GM18507 (cell line): ENCODE measurements at places on chromosomes 5 and 9.

DNA sequence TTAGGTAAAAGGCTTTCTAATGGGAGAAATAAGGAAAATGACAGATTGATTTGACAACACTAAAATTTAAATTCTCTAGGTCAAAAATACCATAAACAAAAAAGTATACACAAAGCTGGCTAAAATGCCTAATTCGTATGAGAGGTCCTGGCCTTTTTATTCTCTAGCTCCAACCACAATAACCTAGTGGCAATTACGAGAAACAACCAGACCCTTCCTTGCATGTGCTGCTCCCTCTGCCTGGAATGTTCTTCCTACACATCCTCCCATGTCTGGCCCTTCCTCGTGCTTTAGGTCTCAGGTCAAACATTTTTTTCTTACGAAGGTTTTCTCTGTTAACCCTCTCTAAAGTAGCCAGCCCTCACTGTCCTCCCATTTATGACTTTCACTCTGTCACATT, 176.4 kb upstream of the PLPPR1 start:
- DNase-seq = no peak

DNA sequence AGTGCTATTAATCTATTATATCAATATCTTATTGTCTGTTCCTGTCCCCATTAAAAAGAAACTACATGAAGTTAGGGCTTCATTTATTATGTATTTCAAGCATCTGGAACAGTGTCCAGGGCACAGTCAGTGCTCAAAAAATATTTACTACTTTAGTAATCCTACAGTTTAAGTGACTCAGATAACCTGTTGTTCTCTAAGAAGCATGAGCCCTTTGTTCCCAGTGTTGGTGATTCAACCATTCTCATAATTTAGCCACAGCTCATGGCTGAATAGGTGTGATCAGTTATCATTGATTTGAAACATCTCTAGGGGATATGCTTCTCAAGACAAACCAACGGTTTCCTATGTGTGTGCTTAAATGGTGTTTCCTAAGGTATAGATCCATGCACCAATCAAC, 292.7 kb downstream of the TMEM167A start:
- DNase-seq = no peak

DNA sequence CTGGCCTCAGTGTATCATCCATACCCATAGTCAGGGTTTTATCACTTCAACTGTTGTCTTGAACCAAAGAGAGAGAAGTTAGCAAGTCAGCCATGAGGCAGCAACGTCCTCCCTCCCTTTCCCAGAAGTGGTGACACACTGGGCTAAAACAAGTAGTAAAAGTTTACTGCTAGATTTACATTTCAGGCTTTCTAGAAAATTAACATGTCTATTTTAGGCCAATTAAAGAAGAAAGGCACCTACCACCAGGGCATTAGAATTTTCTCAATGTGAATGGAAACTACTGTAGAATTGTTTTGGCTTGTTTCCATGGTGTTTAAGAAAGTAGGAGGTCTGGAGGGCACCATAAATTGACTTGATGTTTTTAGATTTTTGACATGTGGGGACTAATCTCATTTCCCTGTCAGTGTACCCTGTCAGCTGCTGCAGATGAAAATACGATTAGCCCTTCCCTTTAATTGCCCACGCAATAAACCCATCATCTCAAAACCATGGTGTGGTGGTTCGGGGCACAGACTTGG, 121.8 kb upstream of the ELL2 start:
- no peak for DNase-seq

DNA sequence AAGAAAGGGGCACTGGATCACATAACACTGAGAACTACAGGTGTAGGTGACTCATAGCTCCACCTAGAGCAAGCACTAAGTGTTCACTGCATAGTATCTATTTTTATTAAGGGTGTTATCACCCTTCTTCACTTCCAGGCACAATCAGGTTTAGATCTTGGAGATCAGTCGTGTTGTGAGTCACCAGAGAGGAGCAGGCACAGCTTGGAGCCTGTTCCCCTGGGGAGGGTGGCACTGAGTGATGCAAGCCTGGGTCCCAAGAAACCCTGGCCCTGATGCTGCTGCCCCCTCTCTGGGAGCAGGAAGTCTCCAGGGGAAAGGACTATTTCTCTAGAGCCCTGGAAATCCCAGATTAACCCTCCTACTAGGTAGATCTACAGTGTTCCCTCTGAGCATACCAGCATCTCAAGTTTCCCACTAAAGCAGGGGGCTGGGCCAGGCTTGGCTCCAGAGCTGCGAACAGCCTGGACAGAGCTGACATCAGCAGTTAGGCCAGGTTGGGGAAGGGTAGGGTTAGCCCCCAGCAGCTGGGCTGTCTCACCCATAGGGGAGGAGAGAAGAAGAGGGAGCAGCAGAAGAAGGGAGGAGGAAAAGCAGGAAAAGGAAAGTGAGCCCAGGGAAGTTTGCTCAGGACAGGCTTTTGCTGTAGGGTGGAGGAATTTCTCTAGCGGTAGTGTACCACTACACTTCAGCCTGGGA, 28.1 kb upstream of the SPINK4 start:
- no peak for DNase-seq

DNA sequence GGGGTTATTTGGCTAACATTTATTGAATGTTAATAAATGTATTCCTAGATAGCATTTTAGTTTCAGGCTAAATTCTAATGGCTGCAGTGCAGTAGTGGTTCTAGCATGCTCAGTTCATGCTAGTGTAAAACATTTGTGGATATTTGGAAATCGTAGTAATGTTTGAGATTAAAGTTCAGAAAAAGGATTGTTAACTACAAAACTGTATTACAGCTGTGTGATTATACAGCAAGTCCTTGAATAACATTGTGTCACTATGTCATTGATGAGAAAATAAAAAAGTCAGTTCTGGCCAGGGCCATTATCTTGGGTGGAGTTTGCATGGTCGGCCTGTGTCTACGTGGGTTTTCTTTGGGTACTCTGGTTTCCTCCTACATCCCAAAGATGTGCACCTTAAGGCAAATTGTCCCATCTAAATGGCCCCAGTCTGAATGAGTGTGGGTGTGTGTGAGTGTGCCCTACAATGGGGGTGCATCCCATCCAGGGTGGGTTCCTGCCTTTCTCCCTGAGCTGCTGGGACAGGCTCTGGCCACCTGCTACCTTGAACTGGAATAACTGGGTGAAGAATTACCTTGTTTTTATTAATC, 8.8 kb downstream of the ZSWIM6 start:
- no peak for DNase-seq

DNA sequence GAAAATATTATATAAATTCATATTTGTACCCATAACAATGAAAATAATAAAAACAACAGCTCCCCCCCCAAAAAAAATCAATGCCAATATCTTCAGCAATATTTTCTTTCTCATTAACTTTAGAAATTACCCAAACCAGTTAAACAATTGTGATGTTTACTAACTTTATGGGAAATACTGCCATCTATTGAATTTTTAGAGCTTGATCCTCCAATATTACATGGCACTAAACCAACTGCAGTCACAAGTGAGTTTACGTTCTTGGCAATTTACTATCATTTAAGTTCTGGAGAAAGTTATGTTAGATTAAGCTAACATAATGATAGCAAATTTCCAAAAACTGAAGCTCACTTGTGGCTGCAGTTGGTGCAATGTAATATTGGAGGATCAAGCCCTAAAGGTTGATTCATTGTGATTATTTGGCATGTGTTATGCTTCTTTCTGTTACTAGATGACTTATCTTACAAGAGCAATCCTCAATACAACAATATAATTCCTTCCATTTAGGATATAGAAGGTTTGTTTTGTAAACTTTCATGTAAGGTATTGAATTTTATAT, 379.5 kb downstream of the CDH18 start:
- no peak for DNase-seq

GRCh38 chr5:140342287-140342686, 4.1 kb downstream of the HBEGF start:
- DNase-seq = peak; percentile 25

- DNase-seq = no peak
Measured at GRCh38 chr9:96004379-96004778, 128.9 kb downstream of the ERCC6L2 start.

- DNase-seq = no peak
Measured at GRCh38 chr5:172877466-172878260, 43.6 kb downstream of the ERGIC1 start.

- DNase-seq = no peak
Measured at GRCh38 chr5:107100121-107100520, 570.6 kb downstream of the EFNA5 start.

GRCh38 chr5:31362931-31363568, 168.8 kb downstream of the DROSHA start:
- DNase-seq = no peak

DNA sequence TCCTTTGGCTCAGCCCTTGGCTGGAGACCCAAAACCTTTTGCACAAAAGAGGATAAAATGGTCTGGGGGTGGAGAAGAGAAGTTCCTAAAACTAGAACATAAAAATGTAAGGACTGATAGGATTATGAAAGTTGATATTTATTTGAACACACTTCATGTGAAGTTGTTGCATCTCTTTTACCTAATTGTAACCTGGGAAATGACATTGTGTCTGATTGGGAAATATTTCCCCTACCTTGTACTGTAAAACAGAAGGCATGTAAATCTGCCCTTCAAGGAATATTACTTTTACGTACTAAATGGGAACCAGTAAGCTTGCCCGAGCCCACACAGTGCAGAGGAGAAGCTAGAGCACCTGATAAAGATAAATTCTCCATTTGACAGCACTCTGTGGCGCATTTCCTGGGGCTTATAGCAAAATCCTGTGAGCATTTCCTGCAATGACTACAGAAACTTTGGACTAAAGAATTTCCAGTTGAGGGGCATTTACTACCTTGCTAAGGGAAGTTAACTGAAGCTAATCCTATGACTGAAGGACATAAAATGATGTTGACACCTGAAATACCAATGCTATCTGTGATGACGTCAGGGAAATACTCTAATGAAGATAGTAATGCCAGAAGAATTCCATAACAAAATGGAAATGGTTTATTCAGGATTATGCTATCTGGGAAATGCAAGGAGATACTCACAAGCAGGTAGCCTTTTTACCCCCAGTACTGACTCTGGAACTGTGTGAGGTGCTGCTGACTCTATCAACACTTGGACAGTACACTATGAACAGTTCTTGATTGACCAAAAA, 78.3 kb upstream of the LIFR start:
- no peak for DNase-seq

- no peak for DNase-seq
Measured at GRCh38 chr5:9653811-9654210, 23.7 kb upstream of the TAS2R1 start.

DNA sequence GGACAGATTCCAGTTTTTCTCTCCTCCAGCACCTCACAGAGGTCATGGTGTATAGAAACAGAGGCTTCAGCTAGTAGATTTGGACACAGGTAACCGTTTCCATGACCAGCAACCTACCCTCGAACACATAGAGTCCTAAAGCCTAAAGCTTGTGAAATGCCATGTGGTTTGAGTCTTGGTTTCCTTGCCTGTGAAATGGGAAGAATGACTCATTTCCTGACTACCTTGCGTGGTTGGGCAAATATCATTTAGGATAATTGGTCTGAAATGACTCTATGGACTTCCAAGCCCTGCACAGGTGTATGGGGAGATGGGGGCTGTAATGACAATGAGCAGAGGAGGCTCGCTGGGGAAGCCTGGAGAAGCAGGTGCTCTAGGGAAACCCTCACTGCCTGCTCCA, 134.6 kb downstream of the TTLL11 start:
- DNase-seq = no peak

DNA sequence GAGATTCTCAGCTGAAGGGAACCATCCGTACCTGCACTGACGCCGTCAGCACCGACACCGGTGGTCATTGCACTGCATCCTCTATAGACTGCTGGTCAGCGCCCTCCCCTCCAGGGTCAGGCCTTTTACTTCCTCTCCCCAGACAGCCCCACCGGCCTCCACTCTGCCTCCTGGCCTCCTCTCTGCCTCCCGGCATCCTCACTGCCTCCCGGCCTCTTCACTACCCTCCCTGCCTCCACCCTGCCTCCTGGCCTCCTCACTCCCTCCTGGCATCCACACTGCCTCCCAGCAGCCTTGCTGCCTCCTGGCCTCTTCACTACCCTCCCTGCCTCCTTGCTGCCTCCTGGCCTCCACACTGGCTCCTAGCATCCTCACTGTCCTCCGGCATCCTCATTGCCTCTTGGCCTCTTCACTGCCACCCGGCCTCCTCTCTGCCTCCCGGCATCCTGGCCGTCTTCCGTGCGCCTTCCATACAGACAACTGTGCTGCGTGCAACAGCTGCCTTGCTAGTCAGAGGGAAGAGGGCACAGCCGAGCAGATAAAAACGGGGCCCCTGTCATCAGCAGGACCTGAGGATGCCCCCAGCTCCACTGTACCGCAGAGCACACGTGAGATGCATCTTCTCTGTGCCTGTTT, 62.0 kb downstream of the VAV2 start:
- DNase-seq = no peak

- no peak for DNase-seq
Measured at GRCh38 chr5:73228052-73228451, 55.1 kb downstream of the TMEM174 start.

GRCh38 chr9:100674419-100675122, 96.7 kb downstream of the CAVIN4 start:
- no peak for DNase-seq

- no peak for DNase-seq
Measured at GRCh38 chr5:144048259-144048856, 122.1 kb downstream of the YIPF5 start.

DNA sequence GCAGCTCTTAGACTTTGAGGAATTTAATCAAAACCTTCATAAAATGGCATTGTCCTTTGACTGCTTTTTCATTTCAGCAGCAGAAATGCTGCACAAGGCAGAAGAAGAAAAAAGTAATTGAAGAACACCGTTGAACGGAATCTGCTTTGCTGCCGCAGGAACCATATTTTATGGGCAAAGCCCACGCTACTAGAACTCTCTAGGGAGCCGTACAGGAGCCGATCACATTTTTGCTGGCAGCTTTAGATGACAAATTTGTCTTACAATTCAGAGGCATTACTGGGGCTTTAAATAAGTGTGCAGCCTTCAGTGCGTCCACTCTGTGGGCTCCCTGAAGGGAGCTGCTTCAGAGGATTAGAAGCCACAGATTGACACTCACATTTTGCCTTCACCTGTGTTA, 5.4 kb downstream of the CFAP90 start:
- DNase-seq = no peak

DNA sequence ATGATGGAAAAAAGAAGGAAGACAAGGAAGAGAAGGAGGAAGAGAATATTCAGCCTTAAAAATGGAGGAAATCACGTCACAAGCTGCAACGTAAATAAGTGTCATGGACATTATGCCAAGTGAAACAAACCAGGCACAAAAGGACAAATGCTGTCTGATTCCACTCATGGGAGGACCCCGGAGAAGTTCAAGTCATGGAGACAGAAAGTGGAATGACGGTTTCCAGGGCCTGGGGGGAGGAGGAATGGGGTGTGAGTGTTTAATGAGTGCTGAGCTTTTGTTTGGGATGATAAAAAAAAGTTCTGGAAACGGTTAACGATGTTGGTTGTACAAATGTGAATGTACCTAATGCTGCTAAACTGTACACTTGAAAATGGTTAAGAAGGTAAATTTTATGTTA, 439.5 kb downstream of the GADD45G start:
- no peak for DNase-seq
